ENCODE measurements at places on chromosomes 12 and 14.

DNA sequence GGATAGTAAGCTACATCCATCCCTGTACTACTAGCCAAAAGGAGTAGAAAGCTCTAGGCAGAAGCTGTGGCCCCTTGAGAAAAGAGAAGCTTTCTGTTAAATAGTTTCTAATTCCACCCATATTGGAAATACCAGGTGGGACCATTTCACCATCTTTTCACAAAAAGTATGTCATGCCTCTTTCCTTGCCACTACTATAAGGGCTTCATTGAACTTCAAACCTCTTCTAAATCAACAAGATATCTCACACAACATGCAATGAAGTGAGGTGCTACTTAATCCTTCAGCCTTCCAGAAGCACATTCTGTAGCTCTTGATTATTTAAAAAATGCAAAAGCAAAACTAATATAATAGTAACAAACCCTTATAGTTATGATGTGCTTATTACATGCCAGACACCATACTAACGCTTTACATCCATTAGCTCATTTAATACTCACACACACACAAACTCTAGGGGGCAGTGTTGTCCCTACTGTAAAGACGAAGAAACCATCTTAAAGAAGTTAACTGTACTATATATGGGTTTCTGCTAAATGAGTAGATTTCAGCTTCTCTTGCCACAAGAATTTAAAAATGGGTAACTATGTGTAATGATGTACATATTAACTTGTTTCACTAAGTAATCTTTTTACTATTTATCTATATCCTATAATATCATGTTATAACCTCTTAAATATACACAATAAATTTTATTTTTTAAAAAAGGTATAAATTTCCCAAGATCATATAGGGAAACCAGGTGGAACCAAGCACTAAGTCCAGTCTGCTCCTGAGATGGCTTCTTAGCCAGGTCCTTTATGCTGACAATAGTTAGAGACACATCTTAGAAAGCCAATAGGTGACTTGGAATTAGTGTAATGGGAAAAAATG, 124.4 kb downstream of the RPS29 start:
- DNase-seq, result no peak
- H3K36me3 ChIP-seq, result no peaks in the 10 kb centered on the region
- H3K27ac ChIP-seq, result no peak overlapping the region
- H3K4me1 ChIP-seq, result no peaks in the 10 kb centered on the region
- peaks cover 73% of the 10 kb centered on the region for H3K27me3 ChIP-seq
- no peak overlapping the region for H3K4me3 ChIP-seq

- peaks cover 41% of the 10 kb centered on the region for H3K4me1 ChIP-seq
- peaks cover 20% of the 10 kb centered on the region for H3K36me3 ChIP-seq
- no peaks in the 10 kb centered on the region for H3K27me3 ChIP-seq
Measured at GRCh38 chr12:57755194-57755453, 221 bp downstream of the MARCHF9 start.

- DNase-seq, result no peak
- no peak overlapping the region for H3K27ac ChIP-seq
- H3K4me3 ChIP-seq, result no peak overlapping the region
Measured at GRCh38 chr12:3694673-3695072, 58.2 kb downstream of the CRACR2A start.

DNA sequence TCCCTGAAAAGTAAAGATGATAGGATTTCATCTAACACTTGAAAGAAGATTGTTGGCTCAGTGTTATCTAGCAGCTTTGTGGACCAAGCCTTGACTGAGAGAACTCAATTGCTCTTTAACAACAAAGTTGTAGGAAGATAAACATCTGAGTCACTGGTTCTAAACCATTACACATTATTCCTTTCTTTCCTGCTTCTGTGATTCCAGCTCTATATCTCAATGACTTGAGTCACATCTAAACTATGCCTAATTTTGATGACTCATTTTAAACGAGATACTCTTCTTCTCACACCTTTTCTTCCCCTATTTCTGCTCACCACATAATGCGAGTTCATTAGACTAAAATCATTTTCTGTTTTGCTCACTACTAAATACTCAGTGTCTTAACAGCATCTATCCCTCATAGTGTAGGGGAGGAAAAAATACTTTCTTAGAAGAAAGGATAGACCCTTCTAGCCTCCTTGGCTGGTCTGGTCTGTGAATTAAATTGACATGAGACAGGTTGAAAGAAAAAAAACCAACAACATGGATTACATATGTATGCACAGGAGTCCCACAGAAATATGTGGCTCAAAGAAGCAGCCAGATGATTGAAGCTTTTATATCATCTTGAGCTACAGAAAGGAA, 201.4 kb downstream of the C12orf50 start:
- no peaks in the 10 kb centered on the region for H3K27me3 ChIP-seq
- no peaks in the 10 kb centered on the region for H3K36me3 ChIP-seq
- H3K27ac ChIP-seq, result peak overlapping the region; percentile 61
- H3K4me3 ChIP-seq, result no peak overlapping the region
- peaks cover 38% of the 10 kb centered on the region for H3K4me1 ChIP-seq
- DNase-seq, result no peak
